ENCODE measurements at places on chromosomes 11 and 22.

DNA sequence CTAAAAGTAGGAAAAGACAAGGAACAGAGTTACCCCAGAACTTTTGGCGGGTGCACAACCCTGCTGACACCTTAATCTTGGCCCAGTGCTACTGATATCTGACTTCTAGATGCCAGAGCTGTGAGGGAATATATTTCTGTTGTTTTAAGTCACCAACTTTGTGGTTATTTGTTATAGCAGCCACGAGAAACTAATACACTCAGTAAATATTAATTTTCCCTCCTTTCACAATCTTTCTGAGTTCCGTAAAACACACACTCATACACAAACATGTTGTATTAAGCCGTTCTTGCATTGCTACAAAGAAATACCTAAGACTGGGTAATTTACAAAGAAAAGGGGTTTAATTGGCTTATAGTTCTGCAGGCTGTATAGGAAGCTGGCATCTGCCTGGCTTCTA lies 16.1 kb upstream of the ZDHHC13 start:
- DNase-seq, result no peak

- no peak for DNase-seq
Measured at GRCh38 chr11:45832811-45833441, 14.3 kb upstream of the CRY2 start.

DNA sequence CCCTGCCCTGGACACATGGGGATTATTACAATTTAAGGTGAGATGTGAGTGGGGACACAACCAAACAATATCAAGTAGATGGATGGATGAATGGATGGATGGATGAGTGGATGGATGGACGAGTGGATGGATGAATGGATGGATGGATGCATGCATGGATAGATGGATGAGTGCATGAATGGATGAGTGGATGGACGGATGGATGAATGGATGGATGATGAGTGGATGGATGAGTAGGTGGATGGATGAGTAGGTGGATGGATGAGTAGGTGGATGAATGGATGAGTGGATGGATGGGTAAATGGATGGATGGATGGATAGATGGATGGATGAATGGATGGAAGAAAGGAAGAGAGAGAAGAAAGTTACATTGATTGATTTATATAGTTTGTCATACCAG lies 859 bp downstream of the LINC01488 start:
- no peak for DNase-seq

DNA sequence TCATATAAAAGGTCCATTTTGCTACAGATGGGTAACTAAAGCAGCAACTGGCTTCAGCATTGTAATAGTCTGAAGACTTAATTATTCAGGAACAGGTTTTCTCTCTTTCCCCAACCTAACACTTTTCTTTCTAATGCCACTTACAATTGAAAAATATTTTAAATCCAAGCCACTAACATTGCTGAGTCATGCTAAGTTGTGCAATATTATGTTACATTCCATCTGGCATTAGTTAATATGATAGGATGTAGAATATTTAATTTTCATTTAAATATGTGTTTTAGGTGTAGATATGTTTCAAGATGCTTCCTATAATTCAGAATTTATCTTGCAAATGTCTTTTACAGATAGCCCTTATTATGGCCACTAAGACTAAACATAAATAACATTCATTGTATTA lies 98.6 kb downstream of the KIF18A start:
- no peak for DNase-seq

GRCh38 chr11:129319201-129319600 lies 56.4 kb upstream of the BARX2 start:
- DNase-seq, result no peak

DNA sequence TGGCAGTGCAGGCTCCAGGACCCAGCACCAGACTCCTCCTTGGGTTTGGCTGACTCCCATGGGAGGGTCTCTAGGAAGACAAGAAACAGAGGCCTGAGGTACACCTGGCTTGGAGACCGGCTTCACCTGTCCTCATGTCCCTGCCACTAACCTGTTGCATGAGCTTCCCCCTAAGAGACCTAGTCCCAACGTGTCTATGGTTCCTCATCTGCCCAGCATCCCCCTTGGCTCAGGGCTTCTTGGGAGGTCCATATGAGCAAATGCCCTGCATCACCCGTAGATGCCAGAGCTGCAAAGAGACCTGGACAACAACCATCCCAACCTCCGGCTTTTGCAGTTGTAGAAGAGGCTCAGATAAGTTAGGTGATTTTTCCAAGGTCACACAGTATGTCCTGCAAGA lies 123.5 kb downstream of the BUD13 start:
- DNase-seq, result no peak

DNA sequence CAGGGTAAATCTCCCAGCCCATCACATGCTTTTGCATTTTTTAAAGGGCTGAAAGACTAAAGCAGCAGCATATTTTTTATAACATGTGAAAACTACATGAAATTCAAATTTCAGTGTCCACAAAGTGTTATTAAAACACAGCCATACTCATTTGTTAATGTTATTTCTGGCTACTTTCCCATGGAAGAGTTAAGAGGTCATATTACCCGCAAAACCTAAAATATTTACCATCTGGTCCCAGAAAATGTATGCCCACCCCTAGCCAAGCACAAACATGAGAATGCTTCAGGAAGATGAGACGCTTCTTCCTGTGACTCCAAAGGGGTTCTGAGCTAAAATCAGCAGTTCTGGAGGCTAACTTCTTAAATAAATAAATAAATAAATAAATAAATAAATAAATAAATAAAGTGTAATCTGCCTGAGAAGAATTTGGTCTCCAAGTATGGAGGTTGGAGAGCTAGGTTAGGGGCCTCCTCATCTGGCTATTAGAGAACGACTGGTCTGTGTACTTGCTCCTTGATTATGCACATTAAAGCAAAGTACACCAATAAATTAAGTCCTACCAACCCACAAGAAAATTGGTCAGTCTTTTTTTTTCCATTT lies 9.7 kb downstream of the IMMP1L start:
- DNase-seq, result no peak

- DNase-seq, result no peak
Measured at GRCh38 chr22:17896586-17896985, 122.3 kb upstream of the BID start.

GRCh38 chr22:35850831-35851230 lies 133.2 kb downstream of the APOL5 start:
- no peak for DNase-seq

- DNase-seq, result no peak
Measured at GRCh38 chr11:132177106-132177505, 806.7 kb downstream of the NTM start.

- DNase-seq, result no peak
Measured at GRCh38 chr22:44046485-44047141, 22.5 kb downstream of the PARVB start.

DNA sequence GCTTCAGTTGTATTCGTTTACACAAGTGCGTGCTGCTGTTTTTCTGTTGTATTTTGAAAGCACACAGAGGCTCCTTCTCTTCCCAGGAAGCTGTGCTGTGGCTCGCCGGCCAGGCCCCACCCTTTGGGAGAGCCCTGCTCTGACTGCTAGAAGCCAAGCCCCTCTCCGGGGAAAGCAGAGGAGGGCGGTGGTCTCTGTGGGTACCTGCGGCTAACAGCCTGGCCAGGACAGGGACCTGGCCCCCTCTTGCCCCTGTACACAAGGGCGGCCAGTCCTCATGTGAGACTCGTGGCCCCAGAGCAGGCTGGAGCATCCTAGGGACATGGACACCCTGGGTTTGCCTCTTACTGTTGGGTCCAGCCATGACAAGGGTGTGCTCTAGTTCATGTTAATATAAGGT lies 14.8 kb downstream of the MOB2 start:
- DNase-seq, result no peak

DNA sequence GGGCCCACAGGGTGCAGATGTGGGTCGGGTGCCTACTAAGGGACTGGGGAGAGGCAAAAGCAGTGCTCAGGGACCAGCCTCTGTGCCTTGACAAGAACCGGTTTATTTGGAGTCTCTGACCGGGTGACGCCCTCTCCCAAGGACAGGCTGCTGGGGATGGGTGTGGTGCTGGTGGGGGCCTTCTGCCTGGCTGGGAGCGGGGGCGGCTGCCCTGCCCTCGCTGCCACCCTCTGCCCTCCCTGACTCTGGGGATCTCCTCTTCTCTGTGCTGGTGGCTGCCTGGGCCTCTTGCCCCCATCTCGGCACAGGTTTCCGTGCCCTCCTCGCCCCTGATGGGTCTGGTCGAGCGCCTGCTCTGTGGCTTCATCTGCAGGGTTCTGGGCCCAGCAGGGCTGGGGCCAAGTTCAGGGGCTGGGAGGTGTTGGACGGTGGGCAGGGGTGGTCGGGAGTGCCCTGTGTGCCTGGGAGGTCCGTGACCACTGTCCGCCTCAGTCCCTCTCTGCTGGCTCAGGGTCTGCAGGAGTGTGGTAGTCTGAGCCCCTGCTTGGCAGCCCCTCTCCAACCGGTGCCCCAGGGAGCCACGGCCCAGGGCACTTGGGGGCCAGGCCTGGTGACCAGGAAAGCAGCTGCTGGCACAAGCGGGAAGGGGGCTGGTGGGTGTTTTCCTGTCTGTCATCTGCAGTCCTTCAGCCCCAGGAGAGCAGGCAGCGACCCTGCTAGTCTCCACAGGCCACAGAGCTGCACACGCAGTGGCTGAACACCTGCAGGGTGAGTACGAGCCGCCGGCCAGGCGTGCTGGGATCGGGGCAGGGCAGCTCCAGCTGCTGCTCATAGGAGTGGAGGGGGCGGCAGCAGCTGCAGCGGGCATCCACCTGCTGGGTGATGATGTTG lies 23.5 kb downstream of the MUC6 start:
- peak; percentile 84 for DNase-seq

GRCh38 chr11:1120532-1121330 lies 37.0 kb upstream of the MUC5AC start:
- DNase-seq, result no peak

All from NCI-H1417 treated with DMSO at 0.1 percent for 48 hours (cell line).